NCI-H446 (cell line): ENCODE measurements at places on chromosomes 7 and 10.
A peak's percentile ranks its signal among the peaks of the same experiment; 100 is the strongest.

- DNase-seq = no peak
These were observed 52.9 kb downstream of the AUTS2 start for GRCh38 chr7:69651101-69651590.

DNA sequence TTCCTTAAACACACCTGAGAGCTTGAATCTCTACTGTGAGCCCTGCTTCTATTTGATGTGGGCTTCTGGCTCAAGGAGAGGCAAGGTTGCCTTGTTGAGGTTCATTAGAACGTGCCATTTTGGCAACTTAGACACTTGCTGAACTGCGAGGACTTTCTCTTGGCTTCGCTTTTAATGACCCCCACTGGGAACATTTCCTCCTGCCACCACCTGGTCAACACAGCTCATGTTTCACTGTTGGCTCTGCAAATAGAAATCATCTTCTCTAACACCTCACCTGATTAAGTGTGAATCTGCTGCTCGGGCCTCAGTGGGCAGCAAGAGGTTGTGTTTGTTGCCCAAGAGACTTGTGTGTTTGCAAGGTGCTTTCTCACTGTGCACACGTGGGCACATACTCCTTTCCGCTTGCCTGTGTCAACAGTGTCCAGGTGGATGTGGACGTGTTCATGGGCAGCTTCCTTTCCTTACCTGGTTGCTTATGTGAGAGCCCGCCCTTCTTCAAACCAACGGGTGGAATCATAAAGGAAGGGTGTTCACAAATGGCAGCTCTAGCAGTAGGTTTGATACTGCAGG lies 147.0 kb downstream of the NRP1 start:
- no peak for DNase-seq

DNA sequence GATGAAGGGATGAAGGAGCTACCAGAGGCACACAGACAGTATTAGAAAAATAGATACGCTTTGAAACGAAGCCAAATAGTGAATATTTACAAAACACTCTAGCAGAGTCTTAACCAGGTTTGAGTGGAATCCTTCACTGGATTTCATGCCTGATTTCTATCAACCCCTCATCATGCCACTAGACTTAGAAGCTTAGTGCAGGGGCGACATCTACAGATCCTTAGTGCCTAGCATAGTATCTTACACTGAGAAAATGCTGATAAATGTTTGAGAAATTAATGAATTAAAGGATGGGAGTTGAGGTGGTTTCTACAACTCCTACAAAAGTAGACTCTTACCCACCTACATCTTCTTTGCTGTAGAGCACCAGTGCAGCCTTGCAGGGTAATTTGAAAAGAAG lies 54.7 kb upstream of the CCNJ start:
- no peak for DNase-seq

GRCh38 chr7:112420236-112420861 lies 29.9 kb upstream of the IFRD1 start:
- DNase-seq = peak; percentile 47

GRCh38 chr7:71870812-71871211 lies 541.3 kb downstream of the CALN1 start:
- DNase-seq = no peak

DNA sequence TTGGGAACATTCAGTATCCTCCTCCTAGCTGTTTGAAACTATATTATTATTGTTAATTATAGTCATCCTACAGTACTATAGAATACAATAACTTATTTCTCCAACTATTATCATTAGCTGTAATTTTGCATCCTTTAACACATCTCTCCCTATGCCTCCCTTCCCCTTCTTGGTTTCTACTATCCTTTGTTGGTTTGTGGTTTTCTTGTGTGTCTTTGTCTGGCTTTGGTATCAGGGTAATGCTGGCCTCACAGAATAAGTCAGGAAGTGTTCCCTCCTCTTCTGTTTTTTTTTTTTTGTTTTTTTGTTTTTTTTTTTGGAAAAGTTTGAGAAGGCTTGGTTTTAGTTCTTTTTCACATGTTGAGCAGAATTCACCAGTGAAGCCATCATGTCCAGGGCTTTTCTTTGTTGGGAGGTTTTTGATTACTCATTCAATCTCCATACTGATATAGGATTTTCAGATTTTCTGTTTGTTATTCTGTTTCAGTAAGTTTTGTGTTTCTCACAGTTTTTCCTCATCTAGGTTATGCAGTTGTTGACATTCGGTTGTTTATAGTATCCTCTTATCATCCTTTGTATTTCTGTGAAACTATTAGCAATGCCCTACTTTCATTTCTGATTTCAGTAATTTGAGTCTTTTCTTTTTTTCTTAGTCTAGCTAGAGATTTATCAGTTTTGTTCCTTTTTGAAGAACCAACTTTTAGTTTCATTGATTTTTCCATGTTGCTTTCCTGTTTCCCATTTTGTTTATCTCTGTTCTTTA lies 21.6 kb downstream of the C1GALT1 start:
- DNase-seq = no peak

DNA sequence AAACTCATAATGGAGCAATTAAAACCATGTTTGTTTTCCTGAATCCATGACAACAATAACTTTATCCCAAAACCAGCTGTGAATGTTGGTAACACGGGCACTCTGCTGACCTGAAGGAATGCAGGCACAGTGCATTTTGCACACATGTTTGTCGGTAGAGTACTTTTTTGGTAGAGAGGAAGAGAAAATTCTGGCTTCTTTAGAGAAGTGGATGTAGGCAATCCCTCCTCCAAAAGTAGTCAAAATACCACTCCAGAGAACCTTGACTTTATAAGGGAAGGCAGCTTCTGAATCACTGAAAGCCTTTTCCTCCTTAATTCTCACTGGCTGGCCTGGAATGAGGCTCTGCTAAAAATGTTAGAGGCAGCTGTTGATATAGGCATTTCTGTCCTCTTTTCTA lies 15.8 kb upstream of the ACTA2 start:
- no peak for DNase-seq

GRCh38 chr10:604716-605631 lies 84.5 kb downstream of the DIP2C start:
- no peak for DNase-seq

DNA sequence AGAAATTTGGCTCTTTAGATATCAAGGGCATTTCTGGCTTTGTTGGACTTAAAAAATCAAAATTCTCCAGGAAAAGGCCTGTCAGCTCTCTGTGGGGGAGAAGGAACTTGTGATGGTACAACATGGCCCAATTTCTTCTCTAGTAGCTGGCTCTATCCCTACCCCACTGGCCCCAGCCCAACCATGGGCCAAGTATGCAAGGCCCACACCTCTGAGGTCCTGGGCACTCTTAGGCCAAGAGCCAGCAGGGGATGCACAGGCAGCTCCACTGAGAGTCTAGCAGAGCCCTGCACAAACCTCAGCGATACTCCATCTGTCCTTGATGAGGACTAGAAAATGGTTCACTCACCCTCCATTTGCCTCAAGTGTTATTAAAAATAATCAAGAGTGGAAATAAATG lies 261.2 kb downstream of the C7orf25 start:
- DNase-seq = no peak

- DNase-seq = peak; percentile 94
These were observed 94.1 kb downstream of the PIP4K2A start for GRCh38 chr10:22620140-22620857.

- no peak for DNase-seq
These were observed 21.5 kb downstream of the WASL start for GRCh38 chr7:123727071-123727837.

GRCh38 chr10:131979821-131980270 lies 1.9 kb downstream of the BNIP3 start:
- DNase-seq = no peak
